ENCODE measurements at places on chromosomes 2 and 18. TPM values are rescaled to one million over a fixed set of nuclear protein-coding genes. Genes with fewer than 3 reads are reported as not detected.

DNA sequence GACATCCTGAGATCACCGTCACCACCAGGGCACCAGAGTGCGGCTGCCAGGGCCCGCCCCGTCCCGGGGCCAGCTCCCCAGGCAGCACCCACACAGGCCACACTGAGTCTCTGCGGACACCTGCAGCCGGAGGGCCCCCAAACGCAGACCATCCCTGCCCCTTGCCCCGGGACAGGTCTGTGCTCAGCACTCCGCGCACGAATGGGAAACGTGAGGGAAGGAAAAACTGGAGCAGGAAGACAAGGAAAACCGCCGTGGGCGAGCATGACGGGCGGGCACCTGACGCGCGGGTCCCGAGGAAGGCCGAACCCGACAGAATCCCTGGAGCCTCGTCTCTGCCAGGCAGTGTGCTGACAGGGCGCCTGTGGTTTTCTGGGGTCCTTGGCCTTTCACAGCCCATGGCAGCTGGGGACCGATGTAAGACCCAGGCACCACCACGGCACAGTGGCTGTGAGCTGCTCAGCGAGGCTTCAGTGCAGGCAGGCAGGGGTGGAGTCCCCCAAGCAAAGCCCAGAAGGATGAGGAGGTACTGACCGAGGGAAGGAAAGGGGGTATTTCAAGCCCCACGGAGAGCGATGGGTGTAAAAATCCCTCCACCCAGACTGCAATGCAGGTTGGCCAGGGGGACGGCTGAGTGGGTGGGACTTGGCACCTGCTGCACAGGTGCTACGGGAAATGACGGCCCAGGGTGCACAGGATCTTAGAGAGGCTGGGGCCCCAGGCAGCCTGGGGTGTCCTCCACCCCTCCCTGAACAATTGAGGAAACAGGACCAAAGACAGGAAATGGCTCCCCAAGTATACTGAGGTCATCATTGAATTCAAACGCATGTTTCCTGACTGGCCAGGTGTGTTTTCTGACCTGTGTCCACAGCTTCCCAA is 59.0 kb downstream of the PXDN start:
- no peak for DNase-seq

DNA sequence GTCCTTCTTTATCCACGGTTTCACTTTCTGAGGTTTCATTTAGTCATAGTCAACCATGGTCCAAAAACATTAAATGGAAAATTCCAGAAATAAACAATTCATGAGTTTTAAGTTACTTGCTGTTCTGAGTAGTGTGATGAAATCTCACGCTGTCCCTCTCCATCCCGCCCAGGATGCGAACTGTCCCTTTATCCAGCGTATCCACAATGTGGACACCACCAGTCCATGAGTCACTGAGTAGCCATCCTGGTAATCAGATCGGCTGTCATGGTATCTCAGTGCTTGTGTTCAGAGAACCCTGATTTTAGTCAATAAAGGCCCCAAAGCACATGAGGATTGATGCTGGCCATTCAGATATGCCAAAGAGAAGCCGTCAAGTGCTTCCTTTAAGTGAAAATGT is 3.7 kb downstream of the SP140L start:
- no peak for DNase-seq

- DNase-seq = no peak
Observed at GRCh38 chr18:77061946-77062517, 70.6 kb downstream of the MBP start.

Gene SLC4A3
- 0.36 TPM for total RNA-seq

GRCh38 chr2:239715202-239715601 is 309.9 kb downstream of the NDUFA10 start:
- no peak for DNase-seq

GRCh38 chr2:128374001-128374710 is 55.5 kb upstream of the HS6ST1 start:
- DNase-seq = peak; percentile 41

Gene LOXHD1
- not detected for total RNA-seq

GRCh38 chr2:186380805-186381204 is 105.3 kb upstream of the ZC3H15 start:
- no peak for DNase-seq

Gene CDH20
- not detected for total RNA-seq

DNA sequence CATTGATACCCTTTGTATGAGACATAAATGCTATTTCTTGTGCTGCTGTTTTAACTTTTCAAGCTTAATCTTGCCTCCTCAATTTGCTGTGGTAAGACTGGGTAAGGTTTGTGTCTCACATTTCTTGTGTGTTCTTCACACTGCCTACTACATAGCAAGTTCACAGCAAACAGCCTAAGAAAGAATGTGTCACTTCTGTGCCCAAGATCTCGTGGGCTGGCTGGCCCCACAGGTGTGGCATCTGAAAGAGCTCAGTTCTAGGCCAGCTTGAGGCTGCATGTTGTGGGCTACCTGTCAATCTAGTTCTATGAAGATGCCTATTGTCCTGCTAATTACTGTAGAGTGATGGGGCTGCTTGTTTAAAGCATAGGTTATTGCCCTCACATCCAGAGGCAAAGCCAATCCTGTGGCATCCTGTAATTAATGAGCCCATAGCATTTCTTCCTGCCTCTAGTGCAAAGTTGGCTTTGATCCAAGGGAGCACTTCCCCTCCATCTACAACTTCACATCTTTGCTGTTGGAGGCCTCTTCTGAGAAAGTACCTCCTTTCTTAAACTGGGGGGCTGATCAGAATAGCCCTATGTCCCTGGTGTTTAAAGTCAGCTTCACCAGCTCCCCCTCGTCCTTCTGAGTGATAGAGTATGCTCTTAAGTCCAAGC is 40.9 kb upstream of the ASPRV1 start:
- no peak for DNase-seq

Gene SIX3
- not detected for total RNA-seq

Gene CELF4
- total RNA-seq = not detected

DNA sequence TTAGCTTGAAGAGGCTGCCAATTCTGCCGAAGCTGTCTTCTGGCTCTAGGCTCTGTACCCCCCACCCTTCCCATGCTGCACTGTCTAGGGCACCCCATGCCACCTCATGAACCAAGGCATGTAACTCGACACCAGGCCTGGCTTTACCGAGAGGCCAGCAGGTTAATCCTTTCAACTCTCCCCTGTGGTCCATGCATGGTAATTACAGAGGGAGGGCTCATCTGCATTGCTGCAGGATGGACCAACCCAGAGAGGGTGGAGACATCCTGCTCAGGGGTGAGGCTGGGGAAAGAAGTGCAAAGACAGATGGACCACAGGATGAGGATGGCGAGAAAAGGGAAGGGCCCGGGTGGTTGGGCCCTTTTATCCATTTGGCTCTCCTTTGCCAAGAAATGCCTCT is 65.8 kb downstream of the KCTD1 start:
- DNase-seq = peak; percentile 61

DNA sequence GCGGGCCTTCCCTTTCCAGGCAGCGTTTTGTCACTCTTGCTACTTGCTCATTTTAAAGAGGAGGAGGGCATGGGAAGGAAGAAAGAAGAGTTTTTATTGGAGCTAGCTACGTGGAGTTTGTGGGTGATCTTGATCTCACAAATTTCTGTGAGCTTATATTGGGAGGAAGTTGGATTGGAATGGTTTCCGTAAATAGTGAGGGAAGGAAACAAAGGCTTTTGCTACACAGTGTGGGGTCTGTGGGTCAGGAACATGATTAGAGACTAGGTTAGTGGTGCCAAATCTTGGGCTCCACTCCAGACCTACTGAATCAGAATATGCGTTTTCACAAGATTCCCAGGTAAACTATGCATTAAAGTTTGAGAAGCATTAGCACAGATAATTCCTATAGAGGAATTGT is 8.1 kb downstream of the RALB start:
- DNase-seq = no peak

DNA sequence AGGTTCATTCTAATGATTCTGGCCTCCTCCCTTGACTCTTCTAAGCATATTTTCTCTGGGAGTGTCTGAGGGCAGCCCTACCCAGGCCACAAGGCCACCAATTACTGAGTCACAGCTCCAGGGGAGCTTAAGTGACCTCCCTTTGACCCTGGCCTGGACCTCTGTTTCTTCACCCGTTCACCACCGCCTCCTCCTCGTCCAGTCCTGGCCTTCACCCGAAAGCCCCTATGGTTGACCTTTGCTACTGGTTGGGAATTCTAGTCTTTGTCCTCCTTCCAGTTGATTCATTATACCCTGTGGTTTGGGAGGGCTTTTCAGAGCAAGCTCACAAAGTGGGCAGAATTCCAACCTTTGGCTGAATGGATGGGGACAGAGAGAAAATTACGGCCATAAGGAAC is 72.6 kb downstream of the NRP2 start:
- DNase-seq = peak; percentile 53

GRCh38 chr2:85655961-85656417 is 12.0 kb downstream of the SFTPB start:
- DNase-seq = no peak

DNA sequence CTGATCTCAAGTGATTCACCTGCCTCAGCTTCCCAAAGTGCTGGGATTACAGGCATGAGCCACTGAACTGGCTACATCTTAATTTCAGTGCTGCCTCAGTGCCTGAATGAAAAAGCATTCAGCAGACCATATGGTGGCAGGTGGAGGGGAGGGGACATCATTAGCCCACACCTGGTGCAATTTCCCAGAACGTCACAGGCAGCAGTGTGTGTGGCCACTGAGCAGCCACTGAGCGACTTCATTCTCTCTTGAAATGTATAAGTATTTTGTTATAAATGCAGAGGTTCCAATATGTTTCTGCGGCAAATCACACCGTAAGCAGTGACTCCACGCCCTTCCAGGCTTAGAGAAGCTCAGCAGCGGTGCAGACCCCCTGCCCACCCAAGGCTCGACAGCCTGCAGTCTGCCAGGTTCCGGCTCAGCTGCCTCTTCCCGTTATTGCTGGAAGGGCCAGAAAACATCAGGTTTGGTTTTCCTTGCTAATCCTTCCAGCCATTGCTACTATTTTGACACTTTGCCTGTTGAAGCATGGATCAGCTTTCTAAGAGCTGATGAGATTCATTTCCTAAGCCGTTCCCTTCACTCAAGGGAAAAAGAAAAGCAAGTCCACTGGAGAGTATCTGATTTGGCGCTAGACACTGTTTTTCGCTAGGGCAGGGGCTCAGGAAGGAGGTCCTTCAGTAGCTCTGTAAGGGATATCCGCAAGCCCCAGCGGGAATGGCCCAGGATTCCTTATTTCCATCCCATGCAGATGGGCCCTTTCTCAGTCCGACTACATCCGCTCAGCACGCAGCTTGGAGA is 250.7 kb downstream of the VAPA start:
- DNase-seq = no peak

Gene CCDC85A
- total RNA-seq = 0.10 TPM

DNA sequence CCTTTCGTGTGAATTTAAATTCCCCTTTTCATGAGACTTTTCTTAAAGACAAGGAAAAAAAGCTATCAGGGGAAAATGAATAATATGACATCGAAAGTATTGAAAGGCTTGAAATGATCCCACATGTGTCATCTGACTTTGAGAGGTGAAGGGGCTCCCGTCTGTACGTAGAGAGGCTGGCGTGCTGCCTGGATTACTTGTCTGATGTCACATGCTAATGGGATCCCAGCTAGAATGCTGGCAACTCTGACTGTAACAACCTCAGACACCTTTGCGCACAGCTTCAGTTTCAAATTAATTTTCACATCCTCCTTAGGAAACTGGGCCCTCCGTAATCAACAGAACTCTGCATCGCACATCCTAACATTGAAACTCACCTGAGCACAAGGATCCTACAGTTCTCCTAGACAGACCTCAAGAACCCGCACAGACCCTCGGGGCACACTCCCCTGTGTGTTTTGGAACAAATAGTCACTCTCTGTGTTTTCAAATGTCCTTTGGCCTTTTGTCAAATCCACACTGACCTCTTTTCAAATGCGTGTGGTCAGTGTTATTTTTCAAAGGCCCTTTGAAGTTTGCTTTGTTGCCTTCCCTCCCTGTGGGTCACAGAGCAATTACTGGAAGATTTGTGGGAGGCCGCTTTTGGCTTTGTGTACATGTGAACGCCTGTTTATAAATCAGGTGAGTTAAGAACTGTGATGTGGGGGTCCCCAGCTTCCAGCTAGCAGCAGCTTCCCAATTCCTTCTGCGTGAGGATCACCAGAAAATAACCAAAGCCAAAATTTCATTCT is 65.9 kb downstream of the IL1R2 start:
- DNase-seq = no peak

Gene GCKR
- 0.76 TPM for total RNA-seq

- no peak for DNase-seq
Observed at GRCh38 chr2:160510617-160511016, 17.0 kb upstream of the RBMS1 start.

- DNase-seq = no peak
Observed at GRCh38 chr2:206616151-206616550, 26.1 kb upstream of the FAM237A start.

Gene ZNF2
- total RNA-seq = 0.69 TPM

DNA sequence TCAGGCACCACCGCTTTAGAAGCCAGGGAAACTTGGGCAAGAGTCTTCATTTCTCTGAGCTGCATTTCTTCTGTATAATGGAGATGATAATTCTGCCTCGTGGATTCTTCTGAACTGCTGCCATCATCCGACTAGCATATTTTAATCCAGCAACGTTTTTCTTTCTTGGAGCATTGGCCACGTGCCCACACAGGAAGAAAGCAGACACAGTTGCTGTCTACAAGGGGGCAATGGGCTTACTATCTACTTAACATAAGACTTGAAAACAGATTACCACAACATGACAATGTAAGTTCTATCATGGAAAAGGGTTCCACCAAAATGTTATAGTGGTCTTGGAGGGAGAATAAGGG is 176.5 kb downstream of the FAM210A start:
- DNase-seq = no peak

Gene TUBB8B
- total RNA-seq = not detected

Gene LMAN1
- total RNA-seq = 46.2 TPM

Gene SERPINB5
- total RNA-seq = 13.4 TPM

DNA sequence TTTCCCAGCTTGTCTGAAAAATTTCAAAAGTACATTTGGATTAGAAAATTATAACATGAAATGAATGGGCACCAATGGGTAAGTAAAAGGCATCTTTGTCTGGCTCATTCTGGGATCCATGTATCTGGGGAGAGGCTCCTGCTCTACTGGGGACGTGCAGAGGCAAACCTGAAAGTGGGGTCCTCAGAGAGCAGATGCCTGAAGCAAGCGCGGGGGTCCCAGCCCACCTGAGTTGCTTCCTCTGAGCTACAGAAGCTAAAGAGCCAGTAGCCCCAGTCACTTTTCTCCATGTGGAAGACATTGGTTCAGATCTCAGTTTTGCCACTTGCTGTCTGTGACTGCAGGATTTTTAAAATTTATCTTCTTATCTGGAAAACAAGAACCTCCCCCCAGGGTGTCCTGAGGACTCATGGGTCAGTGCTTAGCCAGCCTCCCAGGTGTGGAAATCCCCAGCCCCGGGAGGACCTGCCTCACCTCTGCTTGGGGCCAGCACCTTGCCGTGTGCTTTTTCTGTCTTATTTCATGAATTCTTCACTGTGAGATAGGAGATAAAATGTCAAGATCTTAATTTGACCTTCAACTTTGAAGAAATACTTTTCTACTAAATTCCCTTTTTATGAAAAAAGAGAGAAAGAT is 25.1 kb upstream of the ODC1 start:
- no peak for DNase-seq

DNA sequence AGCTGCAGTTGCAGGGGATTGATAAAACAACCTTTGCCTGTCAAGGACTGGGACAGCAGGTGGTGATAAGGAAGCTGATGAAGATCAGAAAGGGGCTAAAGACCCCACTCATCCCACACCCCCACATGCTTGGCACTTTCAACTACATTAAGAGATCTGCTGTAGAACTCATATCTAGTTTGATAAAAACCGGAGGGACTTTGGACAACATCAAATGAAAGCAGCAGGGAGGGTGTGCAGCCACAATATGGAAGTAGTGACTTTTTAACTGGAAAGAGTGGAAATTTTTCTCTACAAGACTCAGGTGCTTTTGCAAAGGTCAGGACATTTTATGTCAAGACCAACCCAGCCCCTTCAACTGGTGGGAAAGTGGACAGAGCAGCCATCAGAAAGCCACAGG is 56.8 kb downstream of the TBC1D8 start:
- no peak for DNase-seq

Gene SPP2
- not detected for total RNA-seq

Data from HT-29 (cell line).